Right forelimb (tissue), 1 donor: ENCODE measurements at places on chromosomes 3 and 15.
A peak's percentile ranks its signal among the peaks of the same experiment; 100 is the strongest.

DNA sequence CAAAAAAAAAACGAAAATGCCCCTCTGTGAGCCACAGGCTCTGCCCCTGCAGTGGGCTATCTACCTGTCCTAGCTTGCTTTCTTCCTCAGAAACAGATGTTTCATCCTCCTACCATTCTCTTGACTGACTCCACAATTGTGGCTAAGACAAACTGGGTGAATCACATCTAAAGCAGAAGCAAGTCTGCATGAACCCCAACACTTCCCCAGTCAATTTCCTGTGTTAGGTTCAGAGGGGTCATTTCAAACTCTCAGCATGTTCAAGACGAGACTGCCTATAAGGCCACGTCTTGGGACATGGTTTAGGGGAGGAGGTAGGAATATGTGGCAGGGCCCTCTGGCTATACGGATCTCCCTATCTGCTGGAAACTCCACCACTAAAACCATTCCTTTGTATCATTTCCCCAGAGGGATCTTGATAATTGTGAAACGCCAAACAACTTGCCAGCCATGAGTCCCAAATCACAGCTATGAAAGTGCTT is 28.6 kb upstream of the ANKDD1A start:
- no peak for DNase-seq

DNA sequence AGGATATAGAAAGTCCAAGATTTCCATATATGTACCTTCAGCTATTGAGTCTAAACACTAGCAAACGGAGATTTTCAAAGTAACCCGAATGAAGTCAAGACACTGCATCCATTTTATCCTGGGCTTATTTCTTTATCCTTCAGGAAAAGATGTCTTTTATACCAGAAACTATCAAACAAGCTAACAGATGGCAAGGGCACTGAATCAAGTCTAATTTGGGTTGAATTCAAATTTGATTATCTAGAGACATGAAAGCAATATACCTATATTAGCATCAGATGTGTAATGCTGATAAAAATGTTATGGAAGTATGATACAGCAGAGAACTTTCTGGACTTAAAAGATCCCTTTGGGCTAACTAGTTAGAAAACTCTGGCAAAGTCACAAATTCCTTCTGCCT is 138.3 kb upstream of the TSPAN3 start:
- no peak for DNase-seq

DNA sequence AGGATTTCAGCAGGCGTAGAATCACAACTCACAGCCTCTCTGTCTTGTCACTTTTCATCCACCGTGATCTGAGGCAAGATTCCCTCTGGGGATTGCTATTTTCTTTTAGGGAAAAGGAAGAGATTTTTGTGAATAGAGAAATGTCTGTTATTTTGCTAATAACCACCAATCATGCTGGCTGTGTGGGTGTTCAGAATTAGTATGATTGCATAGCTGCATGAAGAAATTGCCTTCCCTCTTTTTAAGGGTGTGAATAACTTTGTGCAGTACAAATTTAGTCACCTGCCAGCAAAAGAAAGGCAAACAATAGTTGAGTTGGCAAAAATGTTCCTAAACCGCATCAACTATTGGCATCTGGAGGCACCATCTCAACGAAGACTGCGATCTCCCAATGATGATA is 60.8 kb downstream of the KAT2B start:
- no peak for DNase-seq

DNA sequence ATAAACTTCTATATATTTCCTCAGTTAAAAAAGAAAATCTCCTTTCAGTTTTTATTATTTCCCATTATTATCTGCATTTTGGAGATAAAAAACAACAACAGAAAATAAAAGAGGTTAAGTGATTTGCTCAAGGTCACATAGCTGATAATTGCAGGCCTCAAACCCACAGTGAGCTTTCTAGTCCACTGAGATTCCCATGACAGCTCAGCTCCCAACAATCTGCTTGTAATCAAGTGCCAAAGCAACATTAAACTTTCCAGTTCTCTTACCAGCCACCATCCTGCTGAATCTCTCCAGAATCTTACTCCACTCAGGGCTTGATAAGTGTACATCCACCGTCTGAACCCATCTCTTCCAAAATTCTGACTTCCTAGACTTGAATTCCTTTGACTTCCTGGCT is 318.2 kb upstream of the SEMA6D start:
- no peak for DNase-seq

- no peak for DNase-seq
Measured at GRCh38 chr3:145124900-145125678, 1035.9 kb downstream of the PLOD2 start.

GRCh38 chr15:101187820-101188636 is 63.8 kb downstream of the CHSY1 start:
- DNase-seq, result no peak

GRCh38 chr3:85342915-85343314 is 384.1 kb downstream of the CADM2 start:
- no peak for DNase-seq

- DNase-seq, result no peak
Measured at GRCh38 chr3:164064298-164064697, 1014.0 kb downstream of the SI start.

DNA sequence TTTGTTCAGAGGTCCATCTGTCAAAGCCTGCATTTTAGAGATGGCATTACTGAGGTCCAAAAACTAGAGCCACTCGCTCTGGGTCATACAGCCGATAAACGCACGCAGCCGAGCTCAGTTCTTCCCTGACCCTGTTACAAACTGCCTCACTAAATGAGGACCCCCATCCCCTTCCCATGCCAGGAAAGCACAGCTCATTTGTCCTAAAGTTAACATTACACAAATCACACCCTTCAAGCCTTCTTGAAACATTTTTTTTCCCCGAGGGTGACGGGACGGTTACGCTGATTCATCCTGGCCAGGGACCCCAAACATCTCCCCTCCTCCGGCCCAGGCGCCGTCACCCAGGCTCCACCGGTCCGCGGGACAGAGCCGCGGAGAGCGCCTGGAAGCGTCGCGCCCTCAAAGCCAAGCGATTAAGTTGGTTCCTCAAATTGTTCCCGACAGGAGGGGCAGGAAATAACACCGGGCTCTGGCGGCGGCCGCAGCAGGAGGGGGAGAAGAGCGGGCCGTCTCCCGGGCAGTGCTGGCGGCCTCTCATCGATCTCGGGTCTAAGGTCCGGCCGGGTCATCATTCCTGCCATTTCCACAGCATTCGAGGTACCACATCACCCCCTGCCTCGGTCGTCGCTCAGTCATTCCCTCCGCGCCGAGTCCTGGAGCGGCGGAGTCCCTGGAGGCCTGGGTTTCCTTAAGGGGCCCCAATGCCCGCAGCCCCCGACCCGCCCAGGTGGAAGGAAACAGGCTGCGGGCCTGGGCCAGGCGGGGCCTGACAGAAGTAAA is 619 bp upstream of the CMTM8 start:
- DNase-seq, result peak; percentile 46

DNA sequence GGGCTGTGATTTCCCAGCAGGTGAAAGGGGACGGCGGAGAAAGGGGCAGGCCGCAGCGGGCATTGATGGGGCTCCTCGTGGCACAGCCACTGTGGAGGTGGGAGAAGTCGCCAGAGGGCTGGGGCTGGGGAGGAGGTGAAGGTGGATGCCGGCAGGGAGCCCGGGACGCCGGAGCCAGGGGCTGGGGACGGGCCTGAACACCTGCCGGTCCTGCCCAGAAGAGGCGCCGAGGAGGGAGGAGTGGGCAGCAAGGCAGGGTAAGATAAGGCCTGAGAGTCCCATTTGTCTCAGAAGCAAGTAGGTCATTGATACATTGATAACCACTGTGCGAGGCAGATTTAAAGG is 571 bp upstream of the RARRES1 start:
- peak; percentile 47 for DNase-seq

DNA sequence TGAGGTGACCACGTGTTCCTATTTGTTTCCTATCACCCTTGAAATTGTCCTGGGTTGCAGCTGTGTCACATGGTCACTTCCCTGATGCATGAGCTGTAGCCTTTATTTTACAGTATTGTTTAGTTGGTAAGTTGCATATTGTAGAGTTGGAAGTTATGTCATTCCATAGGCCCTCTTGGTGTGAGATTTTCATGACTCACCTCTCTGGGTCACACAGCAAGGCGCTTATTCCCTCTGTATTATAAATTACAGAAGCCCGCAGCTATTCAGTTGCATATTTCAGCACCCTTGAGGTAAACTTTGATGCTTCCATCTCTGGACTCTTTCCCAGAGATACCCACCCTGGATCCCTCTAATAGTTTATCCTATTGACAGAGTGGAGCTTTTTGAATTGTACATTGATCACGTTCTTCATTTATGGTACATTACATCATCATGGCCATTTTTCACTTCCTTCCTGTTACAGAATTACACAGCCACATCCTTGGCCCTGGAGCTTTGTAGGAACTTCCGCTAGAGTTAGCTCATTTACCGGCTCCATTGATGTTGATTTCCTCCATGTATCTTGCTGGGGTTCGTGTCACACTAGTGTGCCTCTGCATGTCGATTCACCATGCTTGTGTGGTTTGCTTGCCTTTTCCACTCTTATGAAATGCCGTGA is 543.1 kb upstream of the RGMA start:
- no peak for DNase-seq

- no peak for DNase-seq
Measured at GRCh38 chr3:149247929-149248691, 26.5 kb upstream of the CP start.

DNA sequence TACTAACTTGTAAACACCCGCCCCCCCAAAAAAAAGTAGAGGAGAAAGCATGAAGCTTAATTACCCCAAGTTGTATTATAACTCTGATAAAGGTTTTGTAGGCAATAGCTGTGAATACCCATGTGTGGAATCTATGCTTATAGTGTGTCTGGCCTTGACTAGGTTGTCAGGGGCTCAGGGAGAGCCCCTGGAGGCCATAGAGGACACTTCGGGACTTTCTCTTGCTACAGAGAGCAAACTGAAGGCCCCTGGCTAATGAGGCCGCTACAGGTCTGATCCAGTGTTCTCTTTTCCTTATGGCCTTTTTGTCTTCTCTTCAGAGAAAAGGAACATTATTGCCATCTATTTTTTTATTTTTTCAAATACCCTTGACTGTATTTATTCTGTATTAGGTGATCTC is 19.1 kb upstream of the SCAANT1 start:
- no peak for DNase-seq

GRCh38 chr3:54427941-54428871 is 305.9 kb downstream of the CACNA2D3 start:
- peak; percentile 81 for DNase-seq
